GF-D8 (cell line): ENCODE measurements at places on chromosomes 12 and 14.
A peak's percentile ranks its signal among the peaks of the same experiment; 100 is the strongest.

GRCh38 chr12:131390412-131391334, 320.2 kb upstream of the SFSWAP start:
- no peak for DNase-seq

DNA sequence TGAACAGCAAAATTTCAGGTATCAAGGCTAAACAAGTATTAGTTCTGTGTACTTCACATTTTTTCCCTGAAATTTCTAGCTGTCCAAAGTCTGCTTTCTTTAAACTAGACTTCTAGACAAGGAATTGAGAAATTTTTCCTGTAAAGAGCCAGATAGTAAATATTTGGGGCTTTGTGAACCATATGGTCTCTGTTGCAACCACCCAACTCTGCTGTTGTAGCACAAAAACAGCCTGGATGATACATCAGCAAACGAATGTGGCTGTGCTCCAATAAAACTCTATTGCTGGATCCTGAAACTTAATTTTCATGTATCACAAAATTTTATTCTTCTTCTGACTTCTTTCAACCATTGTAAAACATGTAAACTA, 96.0 kb upstream of the SLC38A4 start:
- no peak for DNase-seq

GRCh38 chr12:22802883-22803630, 178.1 kb downstream of the ETNK1 start:
- no peak for DNase-seq

DNA sequence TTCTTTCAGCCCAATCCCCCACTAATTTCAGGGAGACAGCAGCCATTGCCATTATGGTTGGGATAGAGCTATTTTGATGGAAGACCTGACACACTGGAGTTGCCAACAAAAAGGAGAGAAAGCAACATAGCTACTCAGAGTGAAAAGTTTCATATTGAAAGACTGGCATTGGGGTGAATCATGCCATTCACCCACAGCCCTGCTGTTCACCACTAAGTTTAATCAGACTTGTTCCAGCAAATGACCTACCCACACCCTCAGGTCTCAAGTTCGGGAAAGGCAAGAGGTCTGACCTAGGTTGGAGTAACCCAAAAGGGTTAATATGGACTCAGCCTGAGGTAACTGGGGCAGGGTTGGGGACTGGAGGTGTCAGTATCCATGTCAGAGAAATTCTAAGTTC, 169.2 kb downstream of the PAWR start:
- DNase-seq: no peak

- no peak for DNase-seq
Observed at GRCh38 chr12:86837246-86837645, 581.1 kb upstream of the MGAT4C start.

GRCh38 chr14:60753264-60754119, 18.9 kb downstream of the MNAT1 start:
- DNase-seq: peak; percentile 97

GRCh38 chr12:3075315-3075714, 1.9 kb upstream of the TSPAN9 start:
- DNase-seq: no peak

GRCh38 chr12:38898001-38898684, 7.2 kb downstream of the CPNE8 start:
- no peak for DNase-seq

- no peak for DNase-seq
Observed at GRCh38 chr12:51726931-51727330, 121.6 kb downstream of the FIGNL2 start.

GRCh38 chr12:62372825-62373224, 93.8 kb upstream of the MON2 start:
- no peak for DNase-seq
